Stomach (tissue), 19 donors: ENCODE measurements at places on chromosomes 2 and 18. TPM values are rescaled to one million over a fixed set of nuclear protein-coding genes. Genes with fewer than 3 reads are reported as not detected.

DNA sequence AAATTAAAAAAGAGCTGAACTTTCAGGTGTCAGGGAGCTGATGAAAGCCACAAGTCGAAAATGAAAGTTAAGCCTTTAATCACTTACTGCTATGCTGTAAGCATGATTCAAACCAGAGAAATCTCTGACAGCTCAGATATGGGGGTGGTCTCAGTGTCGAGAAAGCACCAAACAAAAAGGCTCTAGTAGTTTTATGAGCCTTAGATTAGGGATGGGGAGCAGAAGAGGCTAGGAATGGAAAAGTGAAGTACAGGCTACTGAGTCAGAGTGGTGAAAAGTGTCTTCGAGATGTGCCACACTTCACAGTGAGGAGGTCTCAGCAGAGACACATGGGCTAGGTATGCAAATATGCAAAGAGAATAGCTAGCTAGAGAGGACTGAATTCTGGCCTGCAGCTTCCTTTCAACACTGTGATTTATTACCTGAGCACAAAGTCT lies 482.2 kb downstream of the SPAG16 start:
- no peak for DNase-seq

PTPRM gene
- 212 TPM for total RNA-seq

VAMP5 gene
- 82.6 TPM for total RNA-seq

GRCh38 chr2:240259201-240259923 lies 118.9 kb upstream of the OTOS start:
- no peak for DNase-seq

THUMPD2 gene
- 25.2 TPM for total RNA-seq

GRCh38 chr2:180739070-180739469 lies 241.3 kb upstream of the UBE2E3 start:
- no peak for DNase-seq
